AG10803 (cell line): ENCODE measurements at places on chromosomes 16 and 17.

- DNase-seq, result no peak
Measured at GRCh38 chr16:12321311-12321842, 344.8 kb downstream of the SNX29 start.

GRCh38 chr17:5045496-5045895 is 10.3 kb upstream of the SLC52A1 start:
- no peak for DNase-seq

- DNase-seq, result no peak
Measured at GRCh38 chr16:29989111-29989858, 6.1 kb downstream of the HIRIP3 start.

DNA sequence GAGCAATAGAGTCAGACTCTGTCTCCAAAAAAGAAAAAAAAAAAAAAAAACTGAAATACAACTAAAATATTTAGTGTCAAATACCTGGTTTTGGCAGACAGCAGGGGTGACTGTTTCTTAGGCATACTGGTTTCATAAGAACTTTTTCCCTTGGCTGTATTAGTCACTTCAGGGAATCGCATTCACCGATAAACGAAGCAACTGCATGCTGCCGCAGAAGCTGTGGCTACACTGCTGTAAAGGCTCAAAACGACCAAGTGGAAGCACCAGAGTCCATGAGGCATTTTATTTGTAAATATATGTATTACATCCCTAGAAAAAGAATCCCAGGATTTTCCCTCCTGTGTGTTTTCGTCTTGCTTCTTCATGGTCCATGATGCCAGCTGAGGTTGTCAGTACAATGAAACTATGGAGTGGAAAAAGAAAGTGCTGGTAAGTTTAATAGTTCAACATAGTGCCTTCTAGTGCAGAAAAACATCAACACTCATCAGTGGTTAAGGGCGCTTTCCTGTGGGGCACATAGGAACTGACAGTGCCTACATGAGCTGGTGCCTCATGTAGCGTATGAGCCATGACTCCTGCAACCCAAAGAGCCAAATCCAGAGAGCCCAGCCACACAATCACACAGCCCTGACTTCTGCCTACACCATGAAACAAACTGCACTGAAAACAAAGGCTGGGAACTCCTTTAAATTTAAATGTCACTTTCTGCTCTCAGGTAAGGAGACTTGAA is 7.3 kb downstream of the RPS15A start:
- DNase-seq, result no peak

- peak; percentile 42 for DNase-seq
Measured at GRCh38 chr16:61814726-61815347, 221.4 kb downstream of the CDH8 start.

DNA sequence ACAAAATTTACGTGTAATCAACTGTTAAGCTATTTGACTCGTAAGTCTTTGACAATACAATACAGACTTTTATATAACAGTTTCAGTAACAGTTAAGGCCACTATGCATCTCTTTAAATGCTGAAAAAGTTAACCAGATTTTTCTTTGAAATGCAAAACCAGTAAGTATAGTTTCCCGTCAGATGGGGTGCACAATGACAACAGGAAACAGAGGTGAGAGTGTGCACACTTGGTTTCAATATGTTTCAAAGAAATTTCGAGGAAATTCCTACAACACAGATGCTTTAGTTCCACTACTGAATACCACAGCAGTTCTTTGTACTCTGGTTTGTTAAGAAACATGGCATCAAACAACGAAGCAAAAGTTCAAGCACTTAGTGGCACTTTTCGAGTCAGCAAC is 48.4 kb downstream of the RNF157 start:
- no peak for DNase-seq

DNA sequence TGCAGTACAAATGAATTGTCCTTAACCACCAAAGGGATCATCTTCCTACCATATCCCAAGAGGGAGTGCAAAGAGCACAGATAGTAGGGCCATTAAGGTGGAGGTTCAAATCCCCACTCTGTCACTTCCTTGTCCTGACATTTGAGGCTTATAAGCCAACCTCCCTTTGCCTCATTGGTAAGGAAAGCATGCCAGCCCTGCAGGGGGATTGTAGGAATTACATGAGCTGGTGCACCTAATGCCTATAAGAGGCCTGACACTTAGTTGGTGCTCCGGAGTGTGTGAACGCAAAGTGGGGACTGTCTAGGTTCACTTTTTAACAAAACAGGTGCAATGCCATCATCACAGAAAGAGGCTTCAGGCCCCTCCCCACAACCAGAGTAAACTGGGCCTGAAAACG is 374.4 kb downstream of the SNX29 start:
- no peak for DNase-seq

DNA sequence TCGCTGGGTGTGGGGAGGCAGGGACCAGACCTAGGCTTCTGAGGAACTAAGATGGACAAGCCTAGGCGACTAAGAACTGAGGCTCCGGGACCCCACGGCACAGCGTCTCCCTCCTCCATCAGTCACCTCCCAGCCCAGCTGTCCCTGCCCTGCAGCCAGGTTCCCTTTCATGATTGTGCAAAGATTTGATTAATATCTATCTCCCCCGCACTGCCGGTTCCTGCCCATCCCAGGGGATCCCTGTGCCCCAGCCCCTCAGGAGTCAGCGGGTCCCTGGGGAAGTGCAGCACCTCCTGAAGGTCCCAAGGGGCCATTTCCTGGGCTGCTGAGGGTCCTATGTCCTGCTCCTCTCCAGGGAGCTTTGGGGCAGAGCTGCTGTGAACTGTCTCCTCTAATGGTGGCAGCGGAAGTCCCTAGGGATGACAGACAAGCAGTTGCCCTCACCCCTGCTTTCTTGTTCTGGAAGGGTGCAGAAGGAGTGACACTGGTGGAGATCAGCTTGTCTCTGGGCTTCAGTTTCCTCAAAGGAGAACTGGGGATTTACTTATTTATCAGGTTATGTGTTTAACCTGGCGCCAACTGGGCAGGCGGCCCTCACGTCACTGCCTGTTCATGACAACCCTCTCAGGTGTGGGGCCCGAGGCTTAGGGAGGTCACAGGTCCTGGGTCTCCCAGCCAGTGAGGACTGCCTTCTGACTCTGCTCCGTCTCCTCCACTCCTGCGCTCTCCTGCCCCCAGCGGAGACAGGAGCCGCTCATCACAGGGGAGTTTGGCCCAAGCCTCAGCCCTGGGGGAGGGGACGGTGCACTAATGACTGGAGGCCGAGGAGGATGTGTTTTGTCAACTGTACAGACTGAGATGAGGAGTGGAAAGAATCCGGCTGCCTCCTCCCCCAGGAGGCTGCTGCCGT is 1.9 kb upstream of the C16orf74 start:
- DNase-seq, result no peak

DNA sequence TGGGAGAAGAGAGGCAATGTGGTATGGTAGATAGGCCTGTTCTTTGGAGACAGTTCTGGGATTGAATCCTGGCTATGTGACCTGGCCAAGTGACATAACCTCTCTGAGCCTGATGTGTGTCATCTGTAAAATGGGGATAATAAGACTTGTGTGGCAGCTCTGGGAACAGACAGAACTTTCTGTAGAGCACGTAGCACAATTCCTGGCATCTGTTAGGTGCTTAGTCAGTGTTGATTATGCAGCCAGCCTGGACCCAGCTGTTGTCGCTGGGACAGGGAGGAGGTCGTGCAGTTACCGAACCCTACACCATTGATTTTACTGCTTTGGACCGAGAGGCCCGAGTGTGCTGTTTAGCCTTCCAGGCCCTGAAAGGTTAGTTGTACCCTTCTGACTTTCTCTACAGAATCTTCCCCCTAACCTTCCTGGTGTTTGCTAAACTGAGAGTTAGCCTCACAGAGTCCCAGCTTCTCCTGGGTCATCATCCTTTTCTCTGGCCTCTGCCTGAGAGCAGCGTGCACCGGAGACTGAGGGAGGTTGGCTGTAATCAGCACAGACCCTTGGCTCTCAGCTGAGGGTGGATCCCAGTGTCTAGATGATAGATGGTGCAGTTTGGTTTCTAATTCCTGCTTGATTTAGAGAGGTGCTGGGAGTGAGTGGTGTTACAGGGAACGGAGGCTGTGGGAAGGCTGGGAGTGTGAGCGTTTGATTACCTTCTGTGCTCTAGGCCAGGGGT is 31.9 kb downstream of the MSI2 start:
- DNase-seq, result peak; percentile 51

DNA sequence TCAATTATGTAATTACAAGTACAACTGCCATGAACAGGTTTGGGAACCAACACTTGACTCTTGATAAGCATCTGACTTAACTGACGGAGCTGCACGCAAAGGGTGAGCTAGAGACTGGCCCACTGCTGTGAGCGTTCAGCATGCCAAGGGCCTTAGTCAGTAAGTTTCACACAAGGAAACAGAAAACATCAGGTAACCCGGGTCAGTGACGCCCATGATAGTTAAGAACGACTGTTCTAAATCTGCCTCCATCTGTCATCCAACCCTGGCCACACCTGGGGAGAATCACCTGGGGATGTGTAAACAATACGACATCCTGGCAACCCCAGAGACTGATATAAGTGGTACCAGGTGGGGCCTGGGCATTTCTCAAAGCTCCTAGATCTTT is 12.3 kb downstream of the SMIM5 start:
- no peak for DNase-seq
